Stimulated activated effector memory CD8-positive, alpha-beta T cell treated with anti-CD3 and anti-CD28 coated beads, Interleukin-12 subunit alpha, Interleukin-12 subunit beta, amount 100 ng/mL, for 72 hours (primary cell): ENCODE measurements at places on chromosomes 13 and 19.

GRCh38 chr13:51761643-51762350 lies 42.2 kb downstream of the DHRS12 start:
- no peak for DNase-seq

GRCh38 chr19:51810223-51810622 lies 15.3 kb downstream of the FPR3 start:
- DNase-seq, result no peak

DNA sequence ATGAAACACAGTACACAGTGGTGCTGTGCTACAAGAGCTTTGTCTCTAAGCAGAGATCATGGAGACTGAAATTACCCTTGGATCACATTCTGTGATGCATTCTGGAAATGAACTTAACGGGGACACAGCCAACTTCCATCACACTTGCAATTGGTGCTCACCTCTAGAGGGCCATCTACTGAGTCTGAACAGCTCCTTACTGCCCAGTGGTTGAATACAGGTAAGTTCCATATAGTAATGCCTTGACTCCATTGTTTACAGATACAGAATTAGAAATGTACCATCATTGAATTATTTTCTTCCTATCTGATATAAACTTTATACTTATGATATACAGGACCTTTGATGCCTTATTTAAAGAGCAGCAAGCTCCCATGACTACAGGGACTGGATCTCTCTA lies 686.4 kb downstream of the PCDH9 start:
- no peak for DNase-seq

DNA sequence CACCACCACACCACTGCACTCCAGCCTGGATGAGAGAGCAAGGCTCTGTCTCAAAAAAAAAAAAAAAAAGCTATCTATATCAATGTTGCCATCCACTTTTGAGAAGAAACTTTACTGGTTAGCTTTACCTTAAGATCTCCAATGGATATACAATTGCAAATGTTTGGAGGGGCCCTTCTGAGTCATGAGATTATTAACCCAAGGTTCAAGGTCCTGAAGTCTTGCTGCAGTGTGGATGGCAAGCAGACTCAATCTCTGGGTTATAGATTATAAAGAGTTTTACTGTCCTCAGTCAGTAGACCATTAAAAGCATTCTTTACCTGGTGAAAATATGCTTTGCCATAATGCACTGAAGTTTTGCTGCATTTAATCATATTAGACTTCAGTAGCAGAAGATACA lies 3.7 kb upstream of the ZNF431 start:
- no peak for DNase-seq

- DNase-seq, result no peak
Observed at GRCh38 chr13:90577726-90578125, 769.8 kb upstream of the MIR17HG start.

DNA sequence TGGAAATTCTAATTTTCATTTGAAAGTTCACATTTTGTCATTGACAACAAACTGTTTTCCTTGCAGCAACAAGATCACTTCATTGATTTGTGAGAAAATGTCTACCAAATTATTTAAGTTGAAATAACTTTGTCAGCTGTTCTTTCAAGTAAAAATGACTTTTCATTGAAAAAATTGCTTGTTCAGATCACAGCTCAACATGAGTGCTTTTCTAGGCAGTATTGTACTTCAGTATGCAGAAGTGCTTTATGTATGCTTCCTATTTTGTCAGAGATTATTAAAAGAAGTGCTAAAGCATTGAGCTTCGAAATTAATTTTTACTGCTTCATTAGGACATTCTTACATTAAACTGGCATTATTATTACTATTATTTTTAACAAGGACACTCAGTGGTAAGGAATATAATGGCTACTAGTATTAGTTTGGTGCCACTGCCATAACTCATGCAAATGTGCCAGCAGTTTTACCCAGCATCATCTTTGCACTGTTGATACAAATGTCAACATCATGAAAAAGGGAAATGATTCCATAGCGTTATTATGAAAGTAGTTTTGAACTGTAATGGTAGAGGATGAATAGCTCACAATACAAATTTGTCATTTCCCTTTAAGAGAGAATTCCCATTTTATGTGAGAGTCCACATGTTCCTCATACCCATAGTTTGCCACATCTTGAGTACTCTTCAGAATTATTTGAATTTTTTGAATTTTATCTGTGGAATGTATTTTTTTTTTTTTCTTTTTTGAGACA lies 2.6 kb downstream of the BRCA2 start:
- DNase-seq, result no peak

DNA sequence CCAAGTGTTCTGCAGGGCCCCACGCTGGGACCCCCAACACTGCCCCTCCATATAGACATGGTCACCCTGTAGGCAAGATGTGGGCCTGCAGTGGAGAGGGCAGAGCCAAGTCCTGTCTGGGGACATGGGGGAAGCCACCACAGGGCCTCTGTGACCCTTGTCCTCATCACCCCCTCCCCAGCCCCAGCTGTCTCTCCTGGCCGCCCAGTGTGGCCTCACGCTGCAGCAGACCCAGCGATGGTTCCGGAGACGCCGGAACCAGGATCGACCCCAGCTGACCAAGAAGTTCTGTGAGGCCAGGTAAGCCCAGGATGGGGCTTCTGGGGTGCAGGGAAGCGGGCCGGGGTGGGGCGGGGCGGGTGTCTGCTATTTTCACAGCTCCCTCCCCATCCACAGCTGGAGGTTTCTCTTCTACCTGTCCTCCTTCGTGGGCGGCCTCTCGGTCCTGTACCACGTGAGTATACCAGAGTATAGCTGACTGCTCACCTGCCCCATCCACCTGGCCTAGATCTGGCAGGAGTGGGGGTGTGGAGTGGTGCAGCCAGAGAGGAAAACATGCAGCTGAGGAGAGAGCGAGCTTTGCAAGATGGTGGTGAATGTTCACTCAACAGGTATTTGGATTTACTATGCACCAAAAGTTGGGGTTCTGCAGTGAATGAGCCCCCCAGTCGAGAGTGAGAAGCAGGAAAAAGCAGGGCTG lies 46.4 kb downstream of the CERS4 start:
- no peak for DNase-seq

GRCh38 chr13:74476365-74476764 lies 342.2 kb upstream of the KLF12 start:
- DNase-seq, result no peak
